ENCODE measurements at places on chromosomes 5 and 9. TPM values are rescaled to one million over a fixed set of nuclear protein-coding genes. Genes with fewer than 3 reads are reported as not detected.

- DNase-seq: no peak
Observed at GRCh38 chr5:61053937-61054336, 108.3 kb downstream of the SMIM15 start.

- peak; percentile 24 for DNase-seq
Observed at GRCh38 chr5:9265441-9266287, 280.2 kb downstream of the SEMA5A start.

The IL13 gene
- total RNA-seq: 0.50 TPM

The TAF11L5 gene
- total RNA-seq: not detected

- no peak for DNase-seq
Observed at GRCh38 chr5:71587766-71588532, 809 bp downstream of the MCCC2 start.

GRCh38 chr9:14911046-14911445 lies 818 bp upstream of the FREM1 start:
- no peak for DNase-seq

DNA sequence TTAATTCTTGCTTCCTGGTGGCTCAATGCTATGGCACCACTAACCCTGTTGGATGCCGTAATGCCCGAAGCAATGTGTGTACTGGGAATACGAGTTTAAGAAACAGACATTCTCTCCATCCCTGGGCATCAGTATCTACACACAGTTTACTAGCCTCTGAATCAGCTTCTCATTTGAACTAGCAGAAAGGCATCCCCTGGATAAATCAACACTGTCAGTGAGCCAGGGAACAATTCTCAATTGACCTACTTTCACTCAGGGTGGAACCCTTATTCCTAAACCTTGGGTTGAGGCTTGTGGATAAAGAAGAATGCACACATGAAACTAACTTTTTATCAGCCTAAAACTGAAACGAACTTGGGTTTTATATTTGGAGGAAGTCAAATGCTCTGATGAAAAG lies 331.0 kb downstream of the GADD45G start:
- DNase-seq: no peak

- no peak for DNase-seq
Observed at GRCh38 chr5:159825551-159826051, 90.7 kb upstream of the ADRA1B start.

DNA sequence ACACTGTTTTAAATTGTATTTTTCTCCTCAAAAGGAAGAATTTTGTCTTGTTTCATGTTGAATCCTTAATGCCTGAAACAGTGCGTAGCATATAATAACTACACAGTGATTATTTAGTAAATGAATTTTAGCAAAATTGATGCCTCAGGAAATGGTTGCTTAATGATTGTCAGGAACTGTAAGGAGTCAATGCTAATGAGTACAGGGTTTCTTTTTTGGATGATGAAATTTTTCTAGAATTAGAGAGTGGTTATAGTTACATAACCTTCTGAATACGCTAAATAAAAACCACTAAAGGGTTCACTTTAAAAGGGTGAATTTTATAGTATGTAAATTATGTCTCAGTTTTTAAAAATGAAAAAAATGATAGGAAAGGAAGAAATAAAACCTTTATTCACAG lies 14.9 kb downstream of the FAM151B start:
- no peak for DNase-seq

- no peak for DNase-seq
Observed at GRCh38 chr5:96876292-96876850, at the start of gene ERAP2. ERAP2 (plus strand) TSS chr5:96876500; CDS start chr5:96879686, 3,186 bp downstream.

- DNase-seq: peak; percentile 63
Observed at GRCh38 chr9:17531642-17532254, 47.1 kb upstream of the SH3GL2 start.

GRCh38 chr5:171418316-171418981 lies 998 bp upstream of the FGF18 start:
- peak; percentile 75 for DNase-seq

GRCh38 chr5:163245584-163245983 lies 191.8 kb upstream of the CCNG1 start:
- DNase-seq: no peak

The PCDHB16 gene
- total RNA-seq: 24.6 TPM

GRCh38 chr9:132698989-132699388 lies 28.7 kb downstream of the GTF3C4 start:
- no peak for DNase-seq

GRCh38 chr9:100167915-100168654 lies 69.0 kb downstream of the INVS start:
- DNase-seq: no peak
